Left renal cortex interstitium (tissue), 4 donors: ENCODE measurements at places on chromosomes 1 and 21.

DNA sequence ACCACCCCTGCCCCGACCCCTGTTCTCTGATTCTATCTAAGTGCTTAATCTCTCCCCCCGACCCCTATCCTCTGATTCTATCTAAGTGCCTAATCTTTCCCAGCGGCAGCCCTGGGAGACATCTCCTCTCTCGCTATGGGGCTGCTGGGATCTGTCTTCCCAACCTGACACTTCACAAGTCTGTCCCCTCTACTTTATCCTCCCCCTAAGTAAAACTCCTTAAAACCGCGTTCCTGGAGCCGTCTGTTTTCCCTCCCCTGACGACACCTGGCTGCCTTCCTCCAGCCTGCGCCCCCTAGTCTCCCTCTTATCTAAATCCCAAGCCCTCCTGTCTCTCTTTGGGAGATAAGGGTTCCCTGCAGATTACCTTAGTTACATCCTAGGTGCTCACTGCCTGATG is 30.5 kb downstream of the EPHB2 start:
- no peak for DNase-seq

DNA sequence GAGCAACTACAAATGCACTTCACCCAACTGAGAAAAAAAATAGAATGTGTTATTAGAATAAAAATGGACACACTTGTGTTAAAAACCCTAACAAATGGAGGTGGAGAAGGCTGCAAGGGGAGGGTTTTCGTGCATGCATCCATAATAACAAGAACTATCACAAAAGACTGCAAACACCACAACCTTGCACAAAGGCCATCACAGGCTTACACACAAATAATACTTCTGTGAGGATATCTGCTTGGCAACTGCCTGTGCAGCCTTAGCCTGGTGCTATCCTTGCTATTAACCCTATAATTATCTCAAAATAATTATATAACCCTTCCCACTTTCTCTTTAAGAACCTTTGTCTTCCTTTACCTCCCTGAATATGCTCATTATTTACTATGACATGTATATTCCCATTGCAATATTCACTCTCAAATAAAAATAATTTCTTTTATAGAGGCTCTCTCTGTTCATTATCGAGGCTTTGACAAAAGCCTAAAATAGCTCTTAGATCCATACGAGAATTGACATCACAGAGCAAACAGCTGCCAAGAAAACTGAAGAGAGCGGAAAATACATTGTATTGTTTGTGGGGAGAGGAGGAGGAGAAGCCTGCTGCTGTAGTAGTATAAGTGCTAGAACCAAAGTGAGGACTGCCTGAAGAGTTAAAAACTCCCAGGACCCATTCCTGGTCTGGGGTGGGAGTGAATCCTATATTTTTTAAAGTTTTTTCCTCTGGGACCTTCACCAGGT is 1768.7 kb downstream of the BRINP3 start:
- DNase-seq, result no peak

GRCh38 chr1:38738207-38738606 is 121.4 kb downstream of the RRAGC start:
- no peak for DNase-seq

DNA sequence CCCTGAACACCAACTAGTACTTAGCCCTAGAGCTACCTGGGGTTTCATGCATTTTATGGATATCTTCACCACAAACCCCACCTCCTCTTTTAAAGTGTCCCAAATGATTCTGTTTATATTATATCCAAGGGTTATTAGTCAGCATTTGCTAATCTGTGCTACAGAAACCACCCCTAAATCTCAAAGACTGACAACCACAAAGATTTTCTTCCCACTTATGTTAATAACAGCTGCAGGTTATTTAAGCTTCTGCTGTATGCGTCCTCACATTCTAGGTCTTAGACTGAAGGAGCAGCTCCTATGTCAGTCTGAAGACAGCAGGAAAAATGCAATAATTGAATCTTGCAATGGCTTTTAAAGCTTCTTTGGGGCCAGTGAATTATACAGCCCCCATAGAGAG is 11.2 kb upstream of the PHC2 start:
- DNase-seq, result no peak

DNA sequence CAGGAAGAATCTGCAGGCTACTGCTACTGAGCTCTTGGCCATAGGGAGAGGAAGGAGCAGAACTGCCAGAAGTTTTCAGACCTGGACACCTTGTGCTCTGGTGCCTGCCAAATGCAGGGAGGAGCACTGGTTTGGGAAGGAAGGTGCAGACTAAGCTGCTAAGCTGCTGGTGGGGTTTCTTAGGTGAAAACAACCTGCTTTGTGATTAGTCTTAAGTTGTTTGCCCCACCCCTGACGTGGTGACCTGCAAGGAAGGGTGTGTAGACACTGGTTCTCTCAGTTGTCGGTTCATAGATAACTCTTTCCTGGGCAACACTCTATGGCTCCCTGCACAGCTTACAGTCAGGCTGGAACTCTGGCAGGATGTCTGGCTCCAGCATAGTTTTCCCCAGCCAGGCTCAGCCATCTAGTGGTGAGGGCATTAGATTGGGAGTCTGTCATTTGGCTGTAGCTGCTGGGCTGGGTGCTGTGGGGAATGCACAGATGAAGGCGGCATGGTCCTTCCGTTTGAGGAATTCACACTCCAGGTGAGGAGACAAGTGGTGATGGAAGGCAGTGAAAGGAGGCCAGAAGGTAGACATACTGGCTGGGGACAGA is 10.3 kb upstream of the S100A10 start:
- no peak for DNase-seq

- peak; percentile 65 for DNase-seq
Measured at GRCh38 chr1:235327559-235328270, at the start of gene ARID4B. Gene ARID4B (minus strand): TSS chr1:235328179. CDS start chr1:235326919, 1,260 bp downstream.

DNA sequence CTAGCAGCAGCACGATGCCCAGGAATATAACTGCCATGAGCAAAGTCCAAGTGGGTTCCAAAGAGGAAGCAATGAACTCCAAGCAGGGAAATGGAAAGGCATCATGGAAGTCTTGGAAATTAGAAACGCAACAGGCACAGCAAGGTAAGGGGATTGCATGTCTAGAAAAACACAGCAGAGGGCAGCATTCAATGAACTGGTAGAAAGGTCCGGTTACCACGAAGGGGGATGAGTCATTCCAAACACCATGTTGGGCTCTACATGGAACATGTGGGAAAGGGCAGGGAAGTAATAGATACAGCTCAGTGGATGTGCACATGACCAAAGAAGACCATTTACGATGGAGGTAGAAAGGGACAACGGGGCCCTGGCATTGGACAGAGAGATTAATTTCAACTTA is 36.4 kb downstream of the RXRG start:
- DNase-seq, result no peak

DNA sequence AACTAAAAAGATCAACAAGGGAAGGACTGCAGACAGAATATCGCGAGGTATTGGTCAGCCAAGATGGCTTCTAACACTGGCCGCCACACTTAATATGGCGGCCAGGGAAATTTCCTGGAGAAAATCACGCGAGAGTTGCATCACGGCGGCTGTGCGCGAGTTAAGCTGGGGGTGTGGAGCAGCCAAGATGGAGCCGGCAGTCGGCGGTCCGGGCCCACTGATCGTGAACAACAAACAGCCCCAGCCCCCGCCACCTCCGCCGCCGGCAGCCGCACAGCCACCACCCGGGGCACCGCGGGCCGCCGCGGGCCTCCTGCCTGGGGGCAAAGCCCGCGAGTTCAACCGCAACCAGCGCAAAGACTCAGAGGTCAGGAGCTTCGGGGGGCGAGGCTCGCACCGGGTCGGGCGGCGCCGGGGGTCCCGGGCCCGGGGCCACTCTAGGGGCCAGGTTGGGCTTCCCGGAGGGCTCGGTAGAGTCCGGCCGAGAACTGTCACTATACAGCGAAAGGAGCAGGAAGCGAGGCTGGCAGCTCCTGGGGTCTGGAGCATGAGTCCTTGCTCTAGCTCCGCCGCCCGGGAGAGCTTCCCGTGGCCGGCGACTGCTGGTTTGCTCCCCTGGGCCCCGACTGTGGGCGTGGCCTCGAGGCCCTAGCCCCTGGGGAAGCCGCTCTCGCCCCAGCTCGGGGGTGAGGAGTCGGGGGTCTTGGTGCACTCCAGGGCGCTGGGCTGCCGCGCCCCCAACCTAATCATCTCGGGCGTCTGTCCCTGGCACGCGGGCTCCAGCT is at the start of gene STRIP1:
Gene STRIP1 (plus strand): TSS at position 174 of the 785 bp plus-strand sequence. CDS start 14 bp downstream, at position 188.
- DNase-seq, result peak; percentile 80

DNA sequence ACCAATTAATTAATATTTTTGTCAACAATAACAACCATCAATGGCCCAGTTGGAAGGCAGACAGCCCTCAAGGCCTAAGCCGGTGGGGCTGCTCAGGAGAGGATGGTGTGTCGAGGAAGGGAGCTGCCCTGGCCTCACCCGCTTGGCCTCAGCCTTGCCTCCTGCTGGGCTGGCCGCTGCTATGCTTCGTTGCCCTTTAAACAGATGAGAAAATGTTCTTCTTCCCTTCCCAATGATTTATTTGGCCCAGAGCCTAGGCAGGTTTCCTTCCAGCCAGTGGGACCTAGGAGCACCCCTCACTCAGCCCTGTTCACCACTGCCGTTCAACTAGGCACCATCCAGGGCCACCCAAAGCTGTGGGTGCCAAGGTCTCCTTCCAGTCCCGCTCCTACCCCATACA is 3.1 kb upstream of the ADGRB2 start:
- no peak for DNase-seq

DNA sequence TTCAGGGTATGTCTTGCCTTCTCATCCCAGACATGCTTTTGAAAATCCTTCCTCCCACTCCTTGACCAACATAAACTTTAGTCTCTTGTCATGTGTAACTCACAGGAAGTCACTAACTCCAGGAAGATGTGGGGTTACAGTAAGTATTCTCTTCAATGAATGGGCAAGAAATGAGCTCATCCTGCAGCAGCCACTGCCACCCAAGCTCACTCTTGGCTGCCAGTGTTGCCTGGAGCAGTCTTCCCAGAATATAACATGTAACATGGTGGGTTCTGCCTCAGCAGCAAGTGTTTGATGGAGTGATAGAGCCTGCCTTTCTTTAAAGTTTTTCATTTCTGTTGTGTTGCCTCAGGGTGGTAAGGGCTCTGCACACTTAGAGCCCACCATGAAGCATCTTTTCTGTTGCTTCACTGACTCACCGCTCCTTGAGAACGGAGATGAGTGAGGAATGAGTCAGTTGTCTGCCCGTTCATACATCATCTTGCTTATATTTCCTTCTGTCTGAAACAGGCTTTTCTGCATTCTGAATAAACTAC is 187.0 kb downstream of the TPR start:
- DNase-seq, result no peak
